ENCODE measurements at places on chromosomes 7 and 10.

DNA sequence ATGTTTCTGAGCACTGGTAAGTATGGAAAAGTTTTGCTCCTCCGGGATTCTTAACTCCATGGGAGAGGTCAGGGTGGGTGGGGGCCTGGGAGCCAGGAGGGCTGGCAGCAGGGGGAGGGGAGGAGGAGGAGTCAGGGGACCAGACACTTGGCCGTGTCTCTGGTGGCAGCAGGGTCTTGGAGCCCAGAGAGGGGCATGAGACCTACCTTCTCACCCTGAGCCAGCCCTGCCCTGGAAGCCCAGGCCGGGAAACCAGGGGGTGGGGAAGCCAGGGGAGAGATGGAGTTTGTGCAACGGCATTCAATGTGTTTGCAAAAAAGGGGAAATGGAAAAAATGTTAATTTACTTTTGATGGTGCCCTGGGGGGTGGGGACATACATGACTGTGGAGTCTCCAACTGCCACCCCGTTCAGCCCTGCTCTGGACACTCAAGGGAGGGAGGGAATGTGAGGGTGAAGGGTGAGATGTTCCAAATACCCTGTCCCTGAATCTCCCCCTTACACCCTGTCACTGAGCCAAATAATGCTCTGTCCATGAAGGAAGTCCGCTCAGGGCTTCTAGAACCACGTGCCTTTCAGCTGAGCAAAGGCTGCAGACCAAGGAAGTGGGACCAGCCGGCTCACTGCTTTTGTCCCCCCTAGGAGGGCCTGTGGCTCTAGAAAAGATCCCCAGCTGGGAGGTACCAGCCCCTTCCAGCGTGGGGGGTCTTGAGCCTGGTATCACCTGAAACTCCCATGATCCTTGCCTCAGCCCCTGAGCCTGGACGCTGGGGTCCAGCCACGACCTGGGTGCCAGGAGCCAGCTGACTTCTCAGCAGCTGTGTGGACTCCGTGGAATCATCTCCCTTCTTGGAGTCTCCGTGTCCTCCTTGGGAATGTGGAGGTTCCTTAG is 48.3 kb downstream of the TMEM270 start:
- no peak for DNase-seq

GRCh38 chr7:16603633-16604032 is 41.9 kb downstream of the ANKMY2 start:
- DNase-seq: no peak

GRCh38 chr7:97751566-97751965 is 19.7 kb downstream of the TAC1 start:
- DNase-seq: no peak

- peak; percentile 33 for DNase-seq
Observed at GRCh38 chr10:58152673-58153263, 114.9 kb downstream of the IPMK start.

DNA sequence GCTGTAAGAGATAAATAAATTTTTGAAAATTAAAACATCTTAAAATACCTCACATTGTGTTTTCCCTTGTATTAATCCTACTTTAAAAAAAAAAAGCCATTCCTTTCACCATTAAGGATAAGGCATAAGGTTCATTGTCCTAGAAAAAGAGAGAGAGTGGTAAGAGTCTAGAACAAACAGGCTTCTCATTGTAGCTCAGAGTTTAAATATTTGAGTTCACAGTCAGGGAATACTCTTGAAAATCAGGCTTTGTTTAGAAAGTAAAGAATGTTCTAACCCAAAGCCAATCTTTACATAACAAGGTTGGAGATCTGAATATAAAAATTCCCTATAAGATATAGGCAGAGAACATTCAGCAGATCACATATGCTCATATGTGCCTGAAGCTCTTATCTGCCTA is 40.2 kb upstream of the TES start:
- no peak for DNase-seq

GRCh38 chr10:79148452-79149344 is 79.9 kb downstream of the ZMIZ1 start:
- peak; percentile 42 for DNase-seq

DNA sequence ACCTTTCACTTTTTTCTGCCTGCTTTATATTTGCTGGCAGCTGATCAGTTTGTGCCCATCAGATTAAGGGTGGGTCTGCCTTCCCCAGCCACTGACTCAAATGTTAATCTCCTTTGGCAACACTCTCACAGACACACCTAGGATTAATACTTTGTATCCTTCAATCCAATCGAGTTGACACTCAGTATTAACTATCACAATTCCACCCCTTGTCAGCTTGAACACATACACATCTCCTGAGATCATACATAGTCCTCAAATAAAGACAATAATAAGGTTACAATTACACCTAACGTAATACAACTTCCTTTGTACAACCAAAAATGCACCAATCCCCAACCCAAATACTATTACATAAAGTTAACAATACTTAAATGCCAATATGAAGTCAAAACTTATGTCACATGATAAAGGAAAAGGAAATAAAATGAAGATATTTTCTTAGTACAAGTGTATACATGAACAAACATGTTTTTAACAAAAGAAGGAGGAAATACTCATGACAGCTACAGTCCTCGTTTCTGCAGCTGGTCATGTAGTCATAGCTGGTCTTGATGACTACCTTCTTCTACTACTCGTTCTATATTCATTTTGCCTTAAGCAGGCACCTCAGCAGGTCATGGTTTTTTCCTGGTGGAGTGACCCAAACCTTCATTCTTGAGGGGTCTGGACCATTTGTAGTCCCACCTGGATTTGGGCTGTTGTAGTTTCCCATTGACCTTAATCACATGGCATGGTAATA is 96.7 kb upstream of the CABCOCO1 start:
- DNase-seq: no peak

DNA sequence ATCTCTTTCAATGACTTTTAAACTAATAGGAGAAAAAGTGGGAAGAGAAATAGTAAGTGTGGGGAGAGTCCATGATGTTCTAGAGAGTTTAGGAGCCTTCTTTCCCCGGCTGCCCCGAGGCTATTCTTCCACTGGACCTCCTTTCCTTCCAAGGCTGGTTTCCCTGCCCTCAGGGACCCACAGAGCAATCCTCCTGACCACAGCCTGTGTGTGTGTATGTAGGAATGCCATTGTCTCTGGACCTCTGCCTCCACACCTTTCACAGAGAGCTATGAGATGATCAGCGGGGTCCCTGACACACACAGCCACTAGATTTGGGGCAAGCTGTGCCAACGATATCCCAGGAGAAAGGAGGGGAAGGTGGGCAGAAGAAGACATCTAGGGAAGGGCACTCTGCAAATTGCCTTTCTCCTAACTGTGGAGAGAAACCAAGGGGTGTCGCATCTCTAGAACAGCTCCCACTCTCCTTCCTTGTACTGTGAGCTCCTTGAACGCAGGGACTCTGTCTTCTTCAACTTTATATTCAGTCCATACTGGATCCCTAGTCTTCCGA is 13.3 kb upstream of the CHCHD3 start:
- DNase-seq: no peak

DNA sequence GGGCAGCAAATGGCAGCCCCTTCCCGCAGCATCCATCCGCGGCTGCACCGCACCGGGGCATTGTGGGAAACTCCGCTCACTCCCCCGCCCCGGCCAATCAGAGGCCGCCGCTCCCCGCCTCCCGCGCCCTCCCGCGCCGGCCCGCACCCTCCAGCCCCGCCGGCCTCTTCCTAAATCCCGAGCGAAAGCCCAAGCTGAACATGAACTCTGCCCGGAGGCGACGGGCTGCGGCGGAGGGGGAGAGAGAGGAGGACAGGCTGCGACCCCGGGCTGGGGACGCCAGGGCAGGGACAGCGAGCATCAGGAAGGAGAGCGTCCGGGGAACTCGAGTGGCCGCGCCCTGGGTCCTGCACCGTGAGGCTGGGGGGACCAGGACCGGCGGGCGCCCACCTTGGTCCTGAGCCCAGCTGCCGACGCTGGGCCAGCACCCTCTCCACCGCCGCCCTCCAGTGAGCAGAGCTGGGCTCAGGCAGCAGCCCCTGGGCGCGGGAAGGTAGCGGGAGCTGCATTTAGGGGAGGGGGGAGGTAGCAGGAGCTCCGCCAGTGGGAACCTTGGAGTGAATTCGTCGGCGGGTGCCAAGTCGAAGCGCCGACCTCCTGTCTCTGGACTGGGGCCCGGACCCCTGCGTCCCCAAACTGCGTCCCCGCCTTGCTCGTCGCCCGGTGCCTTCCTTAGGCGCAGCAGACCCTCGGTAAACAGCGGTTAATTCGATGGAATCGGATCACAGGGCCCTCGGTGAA is at the start of gene DGKI:
TSS of gene DGKI (minus strand) at position 148 of the 741 bp plus-strand sequence.
- DNase-seq: no peak

- DNase-seq: no peak
Observed at GRCh38 chr10:79410315-79411094, 34.9 kb downstream of the ZCCHC24 start.

GRCh38 chr10:72083790-72084459 is 4.4 kb downstream of the SPOCK2 start:
- no peak for DNase-seq

GRCh38 chr7:156602283-156602682 is 38.3 kb upstream of the RNF32 start:
- no peak for DNase-seq

- DNase-seq: peak; percentile 41
Observed at GRCh38 chr7:20514364-20514763, 101.1 kb upstream of the ABCB5 start.

DNA sequence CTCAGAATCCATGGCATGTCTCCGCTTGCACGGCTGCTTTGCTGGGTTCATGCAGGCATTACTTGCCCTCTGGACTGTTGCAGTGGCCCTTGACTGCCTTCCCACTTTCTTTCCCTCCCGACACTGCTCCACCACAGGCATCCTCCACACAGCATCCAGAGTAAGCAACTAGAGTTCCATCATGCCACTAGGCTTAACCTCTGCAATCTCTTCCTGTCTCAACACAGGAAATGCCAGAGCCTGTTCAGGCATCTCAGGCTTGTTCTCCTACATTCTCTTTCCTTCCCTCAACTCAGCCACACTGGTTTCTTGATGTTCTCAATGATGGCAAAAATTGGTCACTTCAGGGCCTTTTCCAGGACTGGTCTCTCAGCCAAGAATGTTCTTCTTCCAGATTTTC is 284.5 kb upstream of the KLF6 start:
- no peak for DNase-seq

- DNase-seq: no peak
Observed at GRCh38 chr10:37643187-37643586, 214.2 kb downstream of the ZNF248 start.

GRCh38 chr7:5510426-5511045 is 86.9 kb upstream of the TNRC18 start:
- DNase-seq: no peak

- DNase-seq: no peak
Observed at GRCh38 chr10:72709041-72709440, 17.1 kb downstream of the MCU start.

DNA sequence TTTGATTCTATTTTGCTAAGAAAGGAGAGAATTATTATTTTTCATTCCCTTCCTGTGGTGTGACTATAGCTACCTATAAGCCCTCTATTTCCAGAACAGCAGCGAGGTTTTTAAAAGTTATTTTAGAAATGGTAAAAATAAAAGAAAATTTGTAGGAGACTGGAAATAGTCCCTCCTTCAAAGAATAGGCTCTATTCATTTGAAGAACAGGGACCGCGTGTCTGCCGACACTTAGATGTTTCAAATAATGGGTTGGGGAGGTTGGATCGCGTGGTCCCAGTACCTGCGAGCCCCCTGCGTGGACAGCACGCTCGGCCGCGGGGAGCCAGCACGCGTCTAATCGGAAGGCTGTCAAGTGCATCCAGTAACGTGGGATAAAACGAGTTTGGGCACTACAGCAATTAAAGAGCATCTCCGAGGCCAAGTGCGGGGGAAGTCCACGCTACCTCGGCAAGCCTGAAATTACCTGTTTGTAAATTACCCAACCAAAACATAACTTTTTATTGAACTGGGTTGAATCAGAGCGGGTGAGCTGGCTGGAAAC is 1.0 kb downstream of the CACNA2D1 start:
- no peak for DNase-seq

- no peak for DNase-seq
Observed at GRCh38 chr10:34494012-34494411, 321.1 kb downstream of the PARD3 start.

DNA sequence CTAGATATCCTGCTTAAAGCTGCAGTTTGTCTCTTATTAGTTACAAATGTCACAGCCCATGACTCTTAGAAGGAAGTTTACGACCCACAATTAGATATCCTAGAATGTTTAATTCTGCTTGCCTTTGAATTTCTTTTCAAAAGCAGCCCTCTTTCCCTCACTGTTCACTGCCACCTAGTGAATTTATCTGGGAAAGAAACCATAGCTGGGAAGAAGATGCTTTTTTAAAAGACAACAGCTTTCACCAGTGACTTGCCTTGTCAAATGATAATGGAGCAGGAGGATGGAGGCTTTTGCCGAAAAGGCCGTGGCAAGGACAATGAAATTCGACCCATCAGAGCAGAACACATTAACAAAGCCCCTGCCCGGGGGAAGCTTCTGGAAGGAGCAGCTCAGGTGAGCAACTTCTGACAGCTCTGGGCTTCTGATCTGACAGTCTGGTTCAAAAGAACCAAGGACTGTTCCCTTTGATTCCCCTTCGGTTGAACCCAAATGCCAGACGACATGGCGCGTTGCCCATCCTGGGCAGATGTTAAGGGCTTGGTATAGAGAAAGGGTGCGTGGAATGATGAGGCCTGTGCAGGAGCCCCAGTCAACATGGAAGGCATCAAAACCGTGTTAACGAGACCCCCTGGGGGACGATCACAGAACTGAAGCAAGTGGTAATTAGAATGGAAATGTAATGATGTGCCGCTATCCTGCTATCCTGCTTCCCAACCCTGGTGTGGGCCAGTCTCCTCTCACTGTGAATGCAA is 236.8 kb downstream of the FRMD4A start:
- no peak for DNase-seq

DNA sequence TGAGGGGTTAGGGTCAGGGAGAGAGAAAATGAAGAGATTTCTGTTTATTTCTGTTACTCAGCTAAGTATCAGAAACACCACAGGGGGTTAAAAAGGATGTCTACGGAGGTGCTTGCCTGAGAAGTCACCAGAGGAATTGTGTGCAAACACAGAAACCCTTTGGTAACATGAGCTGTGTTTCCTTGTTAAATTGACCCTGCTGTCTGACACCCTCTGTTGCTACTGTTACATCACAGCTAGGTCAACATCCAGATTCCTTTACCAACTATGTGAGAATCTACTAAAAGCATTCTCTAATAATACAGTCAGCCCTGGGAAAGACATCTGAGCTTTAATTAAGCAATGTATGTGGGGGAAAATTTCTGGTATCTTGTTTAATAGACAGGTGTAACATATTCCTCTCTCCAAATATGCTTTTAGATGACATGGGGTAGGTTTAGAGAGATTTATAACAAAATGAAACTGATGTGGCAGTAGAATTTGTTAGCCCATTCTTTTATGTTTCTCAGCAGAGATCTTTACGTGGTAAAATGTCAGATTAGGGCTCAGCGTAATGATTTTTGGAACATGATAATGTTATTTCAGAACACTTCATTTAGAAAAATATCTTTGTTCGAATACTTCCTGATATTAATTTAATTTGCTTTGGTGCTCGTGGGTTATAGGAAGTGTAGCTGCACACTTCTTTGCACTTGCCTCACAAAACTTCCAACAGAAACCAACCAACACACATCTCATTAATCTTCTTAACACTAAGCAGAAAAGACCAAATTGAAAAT is 168.0 kb upstream of the AHR start:
- DNase-seq: peak; percentile 46

GRCh38 chr7:33129806-33130153 is 416 bp downstream of the BBS9 start:
- no peak for DNase-seq

GRCh38 chr10:63431962-63432797 is 33.6 kb downstream of the JMJD1C start:
- no peak for DNase-seq

GRCh38 chr10:18539335-18539734 is 112.1 kb downstream of the NSUN6 start:
- DNase-seq: no peak

Data from mucosa of gallbladder (tissue), 1 donor.